ENCODE measurements at places on chromosomes 6 and 20. TPM values are rescaled to one million over a fixed set of nuclear protein-coding genes. Genes with fewer than 3 reads are reported as not detected.

The PHACTR1 gene
- 3.9 TPM for total RNA-seq

The CPNE5 gene
- 0.17 TPM for total RNA-seq

The ALDH8A1 gene
- 3.6 TPM for total RNA-seq

The HLA-DOA gene
- 0.55 TPM for total RNA-seq

The GRM1 gene
- total RNA-seq, result not detected

The RSPH4A gene
- total RNA-seq, result not detected

The DEFB128 gene
- not detected for total RNA-seq

The OXT gene
- not detected for total RNA-seq

The RNF217 gene
- 14.6 TPM for total RNA-seq

The SAMHD1 gene
- 33.5 TPM for total RNA-seq

The PRSS35 gene
- total RNA-seq, result not detected

The HMGCLL1 gene
- 0.69 TPM for total RNA-seq

The EYA2 gene
- total RNA-seq, result not detected

The NECAB3 gene
- 29.8 TPM for total RNA-seq

The HLA-DMA gene
- total RNA-seq, result 1.9 TPM

The STK4 gene
- 41.2 TPM for total RNA-seq

The NHSL1 gene
- 11.8 TPM for total RNA-seq

The KIF13A gene
- total RNA-seq, result 23.3 TPM

The RAD21L1 gene
- not detected for total RNA-seq

The JAG1 gene
- 51.0 TPM for total RNA-seq

The NRSN1 gene
- 0.15 TPM for total RNA-seq

The PRPF6 gene
- total RNA-seq, result 94.5 TPM

The AGER gene
- total RNA-seq, result not detected

The DLL1 gene
- 2.1 TPM for total RNA-seq

The WFDC2 gene
- total RNA-seq, result 1.6 TPM

The TRIM15 gene
- not detected for total RNA-seq

The KHDC1L gene
- not detected for total RNA-seq

The SIRPB1 gene
- 6.7 TPM for total RNA-seq

The PTK6 gene
- 0.17 TPM for total RNA-seq

The DPPA5 gene
- not detected for total RNA-seq

The CGAS gene
- total RNA-seq, result 3.4 TPM

The CRIP3 gene
- not detected for total RNA-seq

The PTPRT gene
- not detected for total RNA-seq

The PLN gene
- not detected for total RNA-seq

The MTFR2 gene
- 2.6 TPM for total RNA-seq

The PAK1IP1 gene
- 31.3 TPM for total RNA-seq

The NANP gene
- total RNA-seq, result 8.9 TPM

The NFATC2 gene
- total RNA-seq, result under 0.01 TPM

The TINAG gene
- total RNA-seq, result 16.5 TPM

The CCN2 gene
- total RNA-seq, result 166 TPM

The AIF1 gene
- total RNA-seq, result not detected

The TDRD6 gene
- total RNA-seq, result under 0.01 TPM

The PHIP gene
- 15.1 TPM for total RNA-seq

The BPIFB4 gene
- total RNA-seq, result not detected
